ENCODE measurements at places on chromosomes 11 and 22.

DNA sequence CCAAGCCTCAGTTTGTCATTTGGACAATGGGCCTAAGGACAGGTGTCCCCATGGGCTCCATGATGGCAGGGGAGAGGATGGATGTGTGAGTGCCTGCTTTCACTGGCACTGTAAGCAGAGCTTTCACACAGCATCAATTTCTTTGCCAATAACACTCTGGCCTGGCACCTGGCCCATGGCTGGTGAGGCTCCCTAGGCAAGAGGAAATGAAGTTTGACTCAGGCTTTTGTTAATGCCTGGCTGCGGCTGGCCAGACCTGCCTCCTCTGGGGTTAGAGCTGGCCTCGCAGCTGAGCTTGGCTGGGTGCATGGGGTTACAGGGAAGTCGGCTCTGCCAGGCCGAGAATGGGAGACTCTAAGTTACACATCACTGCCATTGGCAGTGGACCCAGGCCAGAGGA lies 30.0 kb upstream of the SEZ6L start:
- no peak for DNase-seq

DNA sequence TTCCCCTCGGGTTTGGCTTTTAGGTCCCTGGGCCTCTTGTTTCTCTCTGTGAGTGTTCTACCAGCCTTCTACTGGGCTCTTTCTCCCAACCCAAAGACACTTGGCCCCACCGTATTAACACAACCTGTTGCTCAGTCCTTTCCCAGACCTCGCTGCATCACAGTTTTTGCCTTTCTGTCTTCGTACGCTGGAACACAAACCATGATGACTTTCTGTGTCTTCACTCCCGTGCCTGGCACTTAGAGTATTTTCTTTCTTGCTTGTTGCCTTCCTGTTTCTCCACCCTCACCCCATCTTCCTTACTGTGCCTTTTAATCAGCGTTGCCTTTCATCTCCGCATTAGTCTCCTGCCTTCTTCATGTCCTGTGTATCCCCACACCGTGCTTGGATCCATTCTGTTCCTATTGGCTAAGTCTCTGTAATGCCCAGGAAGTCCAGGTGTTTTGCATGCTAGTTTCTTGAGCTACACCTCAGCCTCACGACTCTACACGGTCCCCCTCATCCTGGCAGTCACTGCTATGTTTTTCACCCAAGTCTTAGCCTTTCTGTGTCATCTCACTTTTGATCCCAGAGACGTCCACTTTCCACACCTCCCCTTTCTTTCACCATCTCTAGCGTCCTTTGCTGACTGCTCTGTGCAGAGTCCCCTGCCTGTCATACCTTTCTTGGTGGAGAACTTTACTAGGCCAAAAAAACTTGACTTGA lies 1.6 kb downstream of the MARK2 start:
- DNase-seq: no peak

- DNase-seq: no peak
Observed at GRCh38 chr11:12223771-12224536, 113.6 kb downstream of the MICAL2 start.

GRCh38 chr11:72460091-72460647 lies 25.8 kb upstream of the CLPB start:
- DNase-seq: no peak

DNA sequence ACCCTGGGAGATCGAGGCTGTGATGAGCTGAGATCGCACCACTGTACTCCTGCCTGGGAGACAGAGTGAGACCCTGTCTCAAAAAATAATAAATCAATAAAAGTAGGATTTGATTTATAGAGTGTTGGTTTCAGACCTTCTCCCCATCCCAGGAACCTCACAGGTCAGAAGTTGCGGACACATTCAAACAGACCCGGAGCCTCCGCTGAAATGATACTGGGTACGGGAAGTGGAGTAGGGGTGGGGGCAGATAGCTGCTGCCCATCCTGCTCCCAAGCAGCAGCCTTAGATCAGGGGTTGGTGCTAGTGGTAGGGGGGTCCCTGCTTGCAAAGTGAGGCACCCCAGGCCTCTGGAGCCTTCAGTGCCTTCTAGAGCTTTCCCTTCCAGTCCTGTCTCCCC lies 7.8 kb downstream of the PRDM11 start:
- no peak for DNase-seq

GRCh38 chr11:26953770-26954392 lies 40.0 kb upstream of the FIBIN start:
- DNase-seq: no peak

DNA sequence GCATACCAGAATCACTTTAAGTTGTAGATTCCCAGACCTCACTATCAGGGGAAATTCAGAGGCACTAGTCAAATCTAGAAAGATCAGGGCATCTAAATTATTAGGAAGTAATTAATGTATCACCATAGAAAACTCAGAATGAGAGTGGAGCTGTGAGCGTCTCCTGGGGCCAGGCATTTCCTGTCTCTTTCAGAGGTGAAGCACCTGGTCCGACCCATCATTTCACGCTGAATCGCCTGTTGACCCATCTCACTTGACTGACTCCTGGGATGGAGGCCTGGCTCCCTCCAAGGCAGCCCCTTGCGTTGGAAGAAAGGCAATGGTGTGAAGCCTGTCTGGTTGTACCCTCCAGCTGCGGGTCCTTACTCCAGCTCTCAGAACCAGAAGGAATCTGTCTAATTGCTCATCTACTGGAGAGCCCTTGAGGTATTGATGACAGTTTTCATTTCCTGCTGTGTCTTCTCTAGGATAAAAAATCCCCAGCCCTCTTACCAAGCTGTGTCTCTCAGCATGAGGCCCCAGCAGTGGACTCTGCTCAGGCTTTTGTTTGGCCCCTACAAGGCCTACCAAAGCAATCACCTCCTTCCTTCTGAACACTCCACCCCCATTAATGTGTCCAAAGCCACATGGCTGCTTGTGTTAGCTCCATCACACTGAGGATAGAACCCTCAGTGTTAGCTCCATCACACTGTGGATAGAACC lies 93.2 kb upstream of the SYT13 start:
- no peak for DNase-seq

- DNase-seq: no peak
Observed at GRCh38 chr11:65643971-65644370, 6.1 kb downstream of the SIPA1 start.

- DNase-seq: no peak
Observed at GRCh38 chr11:11592146-11592684, 29.6 kb downstream of the GALNT18 start.

- DNase-seq: no peak
Observed at GRCh38 chr11:77993902-77994301, 566 bp downstream of the INTS4 start.

- DNase-seq: no peak
Observed at GRCh38 chr11:722346-722811, 16.3 kb downstream of the EPS8L2 start.

GRCh38 chr22:37333724-37334460 lies 51.6 kb downstream of the CYTH4 start:
- DNase-seq: no peak

DNA sequence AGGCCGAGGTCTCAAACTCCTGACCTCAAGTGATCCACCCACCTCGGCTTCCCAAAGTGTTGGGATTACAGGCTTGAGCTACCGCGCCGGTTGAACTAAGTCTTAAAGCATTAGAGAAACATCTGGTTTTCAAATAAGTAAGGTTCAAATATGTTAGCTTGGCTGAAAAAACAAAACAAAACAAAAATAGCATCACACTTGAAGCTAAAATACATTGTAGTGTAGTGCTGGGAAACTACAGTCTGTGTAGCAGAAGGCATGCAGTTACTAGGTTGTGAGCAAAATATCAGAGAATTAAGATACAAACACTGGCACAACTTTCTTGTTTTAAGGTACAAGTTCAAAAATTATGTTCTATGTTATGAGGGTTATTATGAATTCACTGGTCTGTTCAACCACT lies 224.8 kb upstream of the CHORDC1 start:
- no peak for DNase-seq

DNA sequence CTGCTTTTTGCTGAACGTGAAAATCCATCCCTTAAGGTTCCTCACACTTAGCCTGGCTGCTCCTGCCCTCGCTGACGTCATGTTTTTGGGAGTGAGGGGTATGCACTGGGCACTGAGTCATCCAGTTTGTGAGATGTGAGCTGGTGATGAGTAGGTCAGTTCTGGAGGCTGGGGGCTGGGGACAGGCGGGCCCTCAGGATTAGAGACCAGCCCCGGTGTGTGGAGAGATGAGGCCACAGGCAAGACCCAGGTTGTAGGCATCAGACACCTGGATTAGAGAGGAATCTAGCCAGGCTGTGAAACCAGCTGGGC lies 9.2 kb downstream of the KCNC1 start:
- no peak for DNase-seq

DNA sequence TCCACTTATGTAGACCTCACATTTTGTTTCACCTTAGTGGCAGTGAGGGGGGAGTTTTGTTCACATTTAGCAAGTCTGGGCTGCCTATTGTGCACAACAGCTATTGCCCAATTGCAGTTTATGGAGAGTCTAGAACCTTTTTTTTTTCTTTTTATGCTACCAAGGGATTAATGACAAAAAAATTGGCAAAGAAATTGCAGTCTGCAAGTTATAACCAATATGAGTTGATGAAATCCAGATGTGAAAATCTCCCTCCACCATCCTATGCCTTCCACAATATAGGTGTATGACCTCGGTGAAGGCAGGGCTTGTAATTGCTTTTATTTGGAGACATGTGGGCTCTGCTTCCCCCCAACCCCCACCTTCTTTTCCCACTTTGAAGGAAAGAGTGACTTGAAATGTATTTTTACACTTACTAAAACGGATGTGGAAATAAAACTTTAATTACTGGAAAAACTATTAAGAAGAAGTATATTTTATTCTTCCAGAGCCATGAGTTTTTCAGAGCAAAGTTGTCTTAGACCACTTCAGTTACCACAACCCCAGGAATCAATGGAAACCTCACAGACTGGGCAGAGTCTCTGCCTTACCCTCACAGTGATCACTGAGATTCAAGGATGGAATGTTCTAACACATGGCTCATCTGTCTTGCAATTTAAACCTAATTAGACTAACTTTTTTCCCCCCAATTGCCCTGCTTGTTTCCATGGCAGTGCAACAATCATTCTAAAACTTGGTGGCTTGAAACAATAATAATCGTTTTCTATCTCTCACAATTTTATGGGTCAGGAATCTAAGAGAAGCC lies 120.8 kb upstream of the SLC5A12 start:
- DNase-seq: no peak

- DNase-seq: no peak
Observed at GRCh38 chr22:27845644-27846043, 44.1 kb upstream of the MN1 start.

DNA sequence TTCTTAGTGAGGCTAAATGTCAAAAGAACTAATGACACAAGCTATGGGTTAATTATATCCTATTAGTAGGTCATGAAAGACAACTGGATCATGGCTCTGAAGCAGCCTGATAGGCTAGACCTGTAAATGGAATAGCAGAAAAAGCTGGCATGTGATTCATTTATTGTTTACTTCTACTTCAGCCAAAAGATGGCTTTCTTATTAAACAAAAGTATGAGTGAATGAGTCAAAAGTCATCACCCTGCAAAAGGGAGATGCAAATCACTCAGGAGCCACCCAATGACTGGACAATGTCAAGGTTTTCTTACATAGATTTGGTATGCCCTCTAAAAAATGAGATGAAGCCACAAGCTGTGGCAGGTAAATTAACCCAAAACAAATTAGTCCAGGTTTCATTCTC lies 138.0 kb downstream of the TRPC6 start:
- no peak for DNase-seq

GRCh38 chr11:71935338-71935925 lies 6.6 kb downstream of the RNF121 start:
- DNase-seq: no peak

DNA sequence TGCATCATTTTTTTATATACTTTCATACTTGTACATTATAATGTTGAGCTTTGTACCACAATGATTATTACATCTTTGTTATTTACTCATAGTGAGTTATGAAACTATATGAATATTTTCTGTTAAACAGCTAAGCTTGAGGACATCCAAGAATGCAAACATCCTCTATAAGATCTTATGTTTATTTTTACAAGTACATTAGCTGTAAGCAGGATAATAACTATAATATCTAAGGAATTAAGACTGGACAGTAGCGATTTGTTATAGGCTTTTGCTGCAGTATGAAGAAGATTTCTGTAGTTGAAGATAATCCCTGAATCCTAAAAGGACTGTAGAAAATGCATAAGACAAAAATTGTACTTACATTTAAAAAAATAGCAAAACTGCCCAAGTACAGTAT lies 176.0 kb downstream of the METTL15 start:
- no peak for DNase-seq

DNA sequence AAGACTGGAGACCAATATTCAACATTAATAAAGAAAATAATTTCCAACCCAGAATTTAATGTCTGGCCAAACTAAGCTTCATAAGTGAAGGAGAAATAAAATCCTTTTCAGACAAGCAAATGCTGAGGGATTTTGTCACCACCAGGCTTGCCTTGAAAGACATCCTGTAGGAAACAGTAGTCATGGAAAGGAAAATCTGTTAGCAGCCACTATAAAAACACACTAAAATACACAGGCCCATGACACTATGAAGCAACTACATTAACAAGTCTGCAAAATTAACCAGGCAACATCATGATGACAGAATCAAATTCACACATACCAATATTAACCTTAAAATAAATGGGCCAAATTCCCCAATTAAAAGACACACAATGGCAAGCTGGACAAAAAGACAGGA lies 2.4 kb upstream of the CASP4 start:
- no peak for DNase-seq

- DNase-seq: no peak
Observed at GRCh38 chr11:92866679-92867282, 102.7 kb upstream of the MTNR1B start.

DNA sequence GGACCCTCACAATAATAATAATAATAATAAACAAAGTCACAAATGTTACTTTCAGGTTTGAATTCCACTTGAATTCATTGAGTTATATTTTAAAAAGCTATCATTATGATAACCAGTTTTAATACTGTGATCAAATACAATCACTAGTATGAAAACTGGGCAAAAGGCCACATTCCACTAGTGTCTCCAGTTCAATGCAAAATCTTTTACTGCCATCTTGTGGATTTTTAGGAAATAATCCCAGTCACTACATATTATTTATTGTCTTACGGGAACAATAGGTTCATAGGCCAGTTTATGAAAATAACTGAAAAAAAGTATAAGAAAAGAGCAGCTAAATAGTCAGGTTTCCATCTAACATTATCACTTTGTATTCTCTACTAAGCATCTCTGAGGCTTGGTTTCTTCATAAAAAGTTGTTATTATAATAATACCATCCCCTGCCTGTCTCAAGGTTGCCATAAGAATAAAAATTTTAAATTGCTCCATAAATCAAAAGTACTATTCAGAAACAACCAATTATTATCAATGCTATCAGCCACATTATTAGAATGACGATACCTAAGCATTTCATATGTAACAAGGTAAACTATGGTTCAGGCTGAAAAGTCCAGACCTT lies 533.9 kb upstream of the CCDC90B start:
- no peak for DNase-seq

DNA sequence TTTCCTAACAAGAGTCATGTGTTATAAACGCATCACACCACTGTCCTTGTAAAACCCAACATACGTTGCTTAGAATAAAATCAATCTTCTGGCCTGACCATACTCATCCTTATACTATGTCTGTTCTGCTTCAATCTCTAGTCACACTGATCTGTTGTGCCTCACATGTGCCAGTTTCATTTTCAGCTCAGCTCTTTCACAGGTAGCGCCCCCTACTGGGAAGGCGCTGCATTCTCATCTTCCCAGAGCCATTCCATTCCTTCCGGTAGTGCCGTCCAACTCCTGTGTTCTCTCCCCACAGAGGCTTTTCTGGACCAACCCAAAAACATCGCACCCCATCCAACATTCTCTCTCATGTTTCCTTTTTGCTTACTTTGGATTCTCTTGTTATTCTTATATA lies 22.2 kb downstream of the CASP5 start:
- DNase-seq: no peak

GRCh38 chr11:129933262-129933661 lies 37.9 kb upstream of the NFRKB start:
- no peak for DNase-seq

GRCh38 chr11:34633640-34633989 lies 12.7 kb downstream of the EHF start:
- DNase-seq: no peak
